ENCODE measurements at places on chromosomes 5 and 9.

DNA sequence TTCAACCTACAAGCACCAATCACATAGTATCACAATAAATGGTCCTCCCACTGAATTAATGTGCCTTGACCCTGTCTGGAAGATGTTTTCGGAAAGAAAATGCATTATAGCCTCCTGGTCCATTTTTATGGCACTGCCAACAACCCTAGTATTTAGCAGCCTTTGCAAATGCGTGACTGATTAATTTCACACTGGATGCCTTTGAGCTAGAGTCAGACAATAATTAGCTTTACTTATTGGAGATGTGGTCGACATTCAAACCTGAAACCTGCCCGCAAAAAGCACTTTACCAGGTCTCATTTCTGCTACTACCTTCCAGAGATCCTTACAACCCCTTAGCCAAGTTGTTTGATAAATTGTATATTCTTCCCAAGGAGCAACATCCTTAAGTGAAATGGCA lies 119.3 kb upstream of the DPYSL3 start:
- DNase-seq, result no peak

GRCh38 chr9:130118841-130119518 lies 53.2 kb upstream of the NCS1 start:
- no peak for DNase-seq

GRCh38 chr9:123696476-123696875 lies 233.4 kb downstream of the DENND1A start:
- DNase-seq, result no peak

DNA sequence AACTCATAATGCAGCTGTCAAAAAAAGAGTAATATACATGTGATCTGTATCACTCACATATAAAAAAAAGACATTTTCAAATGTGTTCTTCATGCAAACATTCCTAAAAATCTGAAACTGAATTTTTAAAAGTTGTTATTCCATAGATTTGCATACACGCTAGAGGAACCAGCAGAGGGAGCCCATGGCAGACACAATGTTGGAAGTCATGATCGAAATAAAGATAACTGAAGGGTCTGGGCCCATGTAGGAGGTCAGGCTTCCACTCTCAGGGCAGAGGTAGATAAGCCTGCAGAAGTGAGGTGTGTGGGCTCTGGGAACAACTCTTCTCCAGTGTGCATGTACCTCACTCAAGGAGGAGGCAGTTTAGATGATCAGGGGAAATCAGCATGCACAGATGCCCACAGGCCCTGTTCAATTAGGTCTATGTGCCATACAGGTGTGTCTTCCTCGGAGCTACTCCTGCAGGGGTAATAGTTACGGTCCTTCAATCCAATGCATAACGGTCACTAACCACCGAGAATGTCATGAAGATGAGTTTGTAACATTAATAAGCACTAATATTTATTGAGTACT lies 208.6 kb downstream of the EPB41L4A start:
- DNase-seq, result peak; percentile 67

GRCh38 chr5:95868136-95868535 lies 45.6 kb upstream of the GLRX start:
- no peak for DNase-seq

GRCh38 chr5:39783756-39784421 lies 359.1 kb upstream of the DAB2 start:
- DNase-seq, result no peak

DNA sequence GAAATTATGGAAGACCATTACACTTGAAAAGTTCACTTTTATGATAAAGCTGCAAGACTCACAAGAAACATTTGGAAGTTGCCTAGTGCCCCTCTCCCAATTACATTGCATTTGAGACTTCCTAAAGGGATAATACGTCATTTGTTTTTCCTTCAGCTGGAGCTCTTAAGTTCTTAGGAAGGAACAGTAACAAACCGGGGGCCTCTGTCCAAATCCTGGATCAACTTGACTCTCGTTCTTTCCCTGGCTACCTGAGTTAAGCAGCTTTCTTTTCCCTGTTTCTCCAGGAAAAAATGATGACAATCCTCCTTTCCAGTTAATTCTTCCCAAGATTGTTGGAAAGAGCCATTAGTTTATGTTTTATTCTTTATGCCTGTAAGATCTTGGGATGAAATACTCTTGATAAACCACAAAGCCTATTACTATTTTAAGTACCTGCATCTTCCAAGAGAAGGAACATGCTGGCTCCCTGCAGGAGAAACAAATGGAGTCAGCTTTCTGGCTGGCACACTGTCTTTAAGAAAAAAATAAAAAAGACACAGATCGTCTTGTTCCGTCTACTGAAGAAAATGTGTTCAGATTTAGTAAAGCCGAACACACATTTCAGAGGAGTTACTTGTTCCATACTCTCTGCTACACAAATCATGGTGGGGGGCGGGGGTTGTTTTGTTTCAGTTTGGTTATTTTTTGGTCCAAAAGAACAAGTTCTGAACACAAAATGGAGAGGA lies 297.9 kb downstream of the EFNA5 start:
- no peak for DNase-seq

DNA sequence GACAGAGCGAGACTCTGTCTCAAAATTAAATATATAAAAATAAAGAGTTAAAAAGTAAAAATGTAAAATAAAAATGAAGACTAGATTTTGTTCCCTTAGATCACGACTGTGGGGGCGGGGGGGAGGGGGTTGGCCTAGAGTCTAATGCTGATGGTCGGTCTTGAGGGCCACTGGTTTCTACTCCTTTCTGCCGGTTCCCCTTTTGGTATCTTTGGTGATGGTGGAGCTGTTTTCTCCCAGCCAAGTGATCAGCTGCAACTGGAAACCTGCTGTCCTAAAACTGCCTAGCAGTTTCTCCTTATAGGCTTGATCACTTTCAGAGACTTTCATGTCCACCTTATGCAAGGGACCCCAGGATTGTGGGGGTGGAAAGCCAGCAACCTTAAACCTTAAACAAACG lies 1.1 kb downstream of the SRD5A1 start:
- peak; percentile 10 for DNase-seq

DNA sequence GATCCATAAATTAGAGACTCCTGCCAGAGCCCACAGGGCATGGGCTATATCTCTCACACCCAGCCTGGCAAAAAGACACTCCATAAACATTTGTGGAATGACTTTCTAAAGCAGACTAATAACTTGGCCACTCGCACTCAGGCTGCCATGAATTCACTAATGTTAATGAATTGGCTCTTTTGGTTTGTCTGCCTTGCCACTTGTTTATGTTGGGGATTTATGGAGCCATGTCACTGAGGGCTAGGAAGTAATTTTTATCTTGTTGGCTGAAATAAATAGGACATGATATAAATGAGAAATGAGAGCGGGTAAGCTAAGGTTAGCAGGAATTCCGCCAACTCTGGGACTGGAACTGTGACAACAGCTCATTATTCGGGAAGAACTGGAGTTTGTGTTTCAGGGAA lies 55.2 kb downstream of the DROSHA start:
- peak; percentile 64 for DNase-seq

DNA sequence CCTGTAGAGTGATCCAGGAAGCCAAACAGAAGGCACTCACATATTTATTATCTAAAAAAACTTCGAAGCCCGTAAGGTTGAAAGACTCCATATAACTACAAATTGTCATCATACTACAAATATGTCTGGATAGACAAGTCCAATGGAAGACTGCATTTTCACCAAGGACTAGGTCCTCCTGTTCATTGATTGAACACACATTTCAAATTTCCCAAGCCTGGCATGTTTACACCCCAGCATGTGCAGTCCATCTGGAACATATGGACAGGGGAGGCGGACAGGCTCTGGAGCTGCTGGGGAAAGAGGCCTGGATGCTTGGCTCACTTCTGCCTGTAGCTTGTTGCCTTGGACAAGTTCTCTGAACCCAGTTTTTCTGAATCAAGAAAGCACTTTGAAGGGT lies 378.7 kb downstream of the ENC1 start:
- no peak for DNase-seq

DNA sequence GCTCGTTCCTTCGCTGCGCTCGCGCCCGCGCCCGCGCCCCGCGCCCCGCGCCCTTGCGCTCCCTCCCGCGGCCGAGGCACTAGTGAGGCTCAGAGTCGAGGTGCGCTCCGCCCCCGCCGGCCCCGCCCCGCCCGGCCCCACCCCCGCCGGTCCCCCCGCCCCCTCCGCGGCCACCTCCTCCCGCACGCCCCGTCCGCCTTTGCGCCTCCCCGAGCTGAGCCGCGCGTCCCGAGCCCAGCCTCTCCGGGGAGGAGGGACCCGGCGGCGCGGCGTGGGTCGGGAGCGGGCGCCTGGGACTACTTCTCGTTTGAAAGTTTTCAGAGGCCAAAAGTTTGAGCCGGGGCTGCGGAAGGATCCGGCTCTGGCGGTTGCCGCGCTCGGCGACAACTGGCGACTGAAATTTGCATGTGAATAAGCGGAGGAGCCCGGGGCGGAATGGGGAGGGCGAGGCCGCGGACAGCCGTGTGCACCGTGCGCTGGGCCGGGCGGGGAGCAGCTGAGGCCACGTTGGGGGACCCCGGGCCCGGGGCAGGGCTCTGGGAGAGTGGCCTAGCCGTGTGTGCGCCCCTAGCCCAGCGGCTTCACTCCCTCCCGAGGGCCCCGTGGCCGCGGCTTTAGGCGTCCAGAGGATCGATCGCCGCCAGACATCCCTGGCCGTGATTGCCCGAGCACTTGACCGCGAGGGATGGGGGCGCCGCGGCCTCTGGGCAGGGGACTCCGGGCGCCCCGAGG lies at the start of gene NOTCH1:
Gene NOTCH1 (minus strand): TSS at position 84 of the 732 bp plus-strand sequence. CDS start 262 bp downstream, outside the sequence.
- peak; percentile 81 for DNase-seq

DNA sequence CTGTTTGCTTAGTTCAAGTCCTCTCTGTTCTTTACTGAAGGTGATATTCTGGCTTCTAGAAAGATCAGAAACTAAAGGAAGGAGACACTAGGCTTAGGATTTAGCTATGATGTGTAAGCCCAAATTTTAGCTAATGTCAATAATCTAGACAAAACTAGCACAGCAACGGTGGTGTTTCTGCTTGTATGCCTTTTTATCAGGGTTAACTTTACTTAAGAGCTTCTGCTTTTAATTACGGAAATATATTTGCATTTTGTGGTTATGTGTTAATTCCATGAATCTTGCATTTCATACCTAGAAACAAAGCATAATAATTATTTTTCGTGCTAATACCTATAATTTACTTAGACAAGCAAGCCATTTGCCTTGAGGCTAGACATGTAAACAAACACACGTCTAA lies 96.1 kb downstream of the PAX5 start:
- DNase-seq, result no peak

DNA sequence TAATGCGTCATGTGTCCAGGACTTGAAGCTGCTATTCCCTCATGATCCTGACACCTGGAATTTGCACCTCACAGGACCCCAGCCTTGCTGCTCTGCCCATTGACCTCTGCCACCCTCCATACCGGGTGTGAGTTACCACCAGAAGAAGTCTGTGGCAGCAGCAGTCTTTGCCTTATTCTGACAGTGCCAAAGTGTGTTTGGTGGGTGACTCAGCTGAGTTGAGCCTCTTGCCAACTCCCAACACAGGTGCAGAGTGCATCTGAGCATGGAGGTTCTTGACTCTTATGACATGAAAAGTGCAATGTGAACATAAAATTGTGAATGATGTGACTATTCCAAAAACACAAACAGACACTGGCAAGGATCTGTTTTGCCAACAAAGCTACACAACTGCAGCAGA lies 1166.5 kb upstream of the CDH18 start:
- DNase-seq, result no peak

DNA sequence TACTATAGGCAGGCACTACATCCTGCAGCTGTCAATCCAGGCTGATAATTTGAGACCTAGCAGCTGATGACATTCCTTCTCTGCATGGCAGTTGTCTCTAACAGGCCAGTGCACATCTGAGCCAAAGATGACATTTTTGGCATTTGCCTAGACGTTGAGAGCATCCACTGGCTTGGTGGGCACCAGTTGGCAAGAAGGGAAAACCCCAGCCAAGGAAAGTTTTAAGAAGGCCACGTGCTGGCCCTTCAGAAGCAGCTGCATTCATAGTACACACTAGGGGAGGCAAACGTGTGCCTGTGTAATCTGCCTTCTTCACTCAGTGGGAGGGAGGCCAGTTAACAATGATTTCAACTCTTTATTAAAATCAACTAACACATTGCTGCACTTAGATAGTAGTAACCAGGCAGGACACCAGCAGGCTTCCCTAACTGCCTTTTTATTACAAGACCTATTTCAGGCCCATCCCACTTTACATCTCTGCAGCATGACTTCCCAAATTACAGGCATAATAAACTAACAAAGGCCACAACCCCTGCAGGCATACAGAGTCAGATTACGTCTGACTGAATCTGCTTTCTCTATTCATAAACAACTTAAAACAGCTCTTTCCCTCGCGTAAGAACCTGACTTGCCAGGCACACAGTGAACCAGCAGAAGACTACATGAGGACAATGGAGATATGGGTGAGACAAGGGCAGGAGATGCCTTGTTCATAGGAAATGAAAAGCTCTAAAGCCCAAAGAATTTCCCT lies 576.3 kb downstream of the PDE4D start:
- no peak for DNase-seq

- DNase-seq, result no peak
These were observed 221.1 kb upstream of the ACTBL2 start for GRCh38 chr5:57703721-57704120.

DNA sequence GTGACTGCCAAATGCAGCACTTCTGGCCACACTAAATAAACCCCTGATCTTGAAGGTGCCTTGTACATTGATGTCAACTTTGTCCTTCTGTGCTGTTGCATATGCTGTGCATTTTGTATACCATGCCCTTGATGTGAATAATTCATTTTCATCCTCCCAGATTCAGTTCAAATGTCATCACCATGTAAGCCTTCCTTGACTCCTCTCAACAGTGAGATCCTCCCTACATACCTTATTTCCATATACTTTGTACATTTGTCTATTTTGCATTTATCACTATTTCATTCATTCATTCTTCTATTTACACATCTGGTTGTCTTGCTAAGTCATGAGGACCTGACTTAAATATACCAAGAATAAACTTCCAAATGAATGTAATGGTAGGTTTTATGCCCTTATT lies 273.2 kb upstream of the EFNA5 start:
- DNase-seq, result no peak

DNA sequence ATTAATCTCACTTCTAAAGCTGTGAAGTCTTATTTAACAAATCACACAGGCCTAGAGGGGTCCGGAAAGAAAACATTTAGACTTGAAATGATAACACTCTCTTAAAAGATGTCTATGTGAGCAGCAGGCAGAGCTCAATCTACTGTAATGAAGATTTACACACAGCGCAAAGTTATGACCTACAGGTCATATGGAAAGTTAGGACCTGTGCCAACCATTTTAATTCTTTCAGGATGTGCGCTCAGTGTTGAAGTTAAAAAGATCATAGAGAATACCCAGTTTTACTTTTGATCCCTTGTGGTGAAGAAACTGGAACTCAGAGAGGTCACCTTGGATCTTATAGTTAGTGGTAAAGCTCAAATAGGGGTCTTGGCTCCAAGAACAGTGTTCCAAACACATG lies 3.1 kb upstream of the CREBRF start:
- DNase-seq, result no peak

GRCh38 chr5:75993183-75993582 lies 90.0 kb upstream of the SV2C start:
- DNase-seq, result no peak

- DNase-seq, result no peak
These were observed 378.5 kb downstream of the MLLT3 start for GRCh38 chr9:20243841-20244240.

DNA sequence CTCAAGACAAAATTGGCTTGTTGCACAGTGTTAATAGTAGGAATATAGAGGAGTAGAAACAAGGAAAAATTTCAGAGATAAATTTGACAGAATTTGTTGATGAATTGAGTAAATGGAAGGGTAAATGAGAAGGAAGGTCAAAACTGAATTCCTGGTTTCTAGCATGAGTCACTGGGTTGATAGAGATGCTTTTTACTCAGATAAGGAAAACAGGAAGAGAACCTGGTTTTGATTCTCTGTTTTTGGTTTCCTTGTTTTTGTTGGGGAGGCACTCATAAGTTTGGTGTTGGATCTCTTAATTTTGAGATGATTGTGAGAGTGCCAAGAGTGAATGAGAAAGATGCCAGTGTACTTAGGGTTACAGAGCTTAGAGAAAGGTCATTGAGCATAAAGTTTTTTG lies 7.1 kb downstream of the LRRC70 start:
- no peak for DNase-seq

Measured in pons (tissue), 1 donor.